ENCODE measurements at places on chromosomes 2 and 18. TPM values are rescaled to one million over a fixed set of nuclear protein-coding genes. Genes with fewer than 3 reads are reported as not detected.

The POMC gene
- not detected for total RNA-seq

DNA sequence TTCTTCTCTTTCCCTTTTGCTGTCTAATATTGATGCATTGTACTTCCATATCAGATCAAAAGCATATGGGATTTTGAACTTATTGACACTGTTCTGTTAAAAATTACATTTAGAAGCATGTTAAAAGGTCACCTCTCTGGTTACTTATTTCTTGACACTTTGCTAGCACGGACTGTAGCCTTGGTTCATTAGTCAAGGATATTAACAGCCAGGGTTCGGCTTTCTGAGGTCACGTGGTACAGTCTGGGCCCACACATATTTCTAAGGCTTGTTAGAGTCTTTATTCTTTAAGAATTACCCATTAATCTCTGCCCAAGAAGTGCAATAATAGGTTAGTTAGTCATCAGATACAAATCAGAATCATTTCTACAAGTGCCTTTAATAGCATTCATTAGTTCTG is 1035.8 kb upstream of the FANCL start:
- H3K27ac ChIP-seq = no peak overlapping the region
- H3K27me3 ChIP-seq = no peaks in the 10 kb centered on the region
- no peak for DNase-seq
- no peaks in the 10 kb centered on the region for H3K4me1 ChIP-seq

DNA sequence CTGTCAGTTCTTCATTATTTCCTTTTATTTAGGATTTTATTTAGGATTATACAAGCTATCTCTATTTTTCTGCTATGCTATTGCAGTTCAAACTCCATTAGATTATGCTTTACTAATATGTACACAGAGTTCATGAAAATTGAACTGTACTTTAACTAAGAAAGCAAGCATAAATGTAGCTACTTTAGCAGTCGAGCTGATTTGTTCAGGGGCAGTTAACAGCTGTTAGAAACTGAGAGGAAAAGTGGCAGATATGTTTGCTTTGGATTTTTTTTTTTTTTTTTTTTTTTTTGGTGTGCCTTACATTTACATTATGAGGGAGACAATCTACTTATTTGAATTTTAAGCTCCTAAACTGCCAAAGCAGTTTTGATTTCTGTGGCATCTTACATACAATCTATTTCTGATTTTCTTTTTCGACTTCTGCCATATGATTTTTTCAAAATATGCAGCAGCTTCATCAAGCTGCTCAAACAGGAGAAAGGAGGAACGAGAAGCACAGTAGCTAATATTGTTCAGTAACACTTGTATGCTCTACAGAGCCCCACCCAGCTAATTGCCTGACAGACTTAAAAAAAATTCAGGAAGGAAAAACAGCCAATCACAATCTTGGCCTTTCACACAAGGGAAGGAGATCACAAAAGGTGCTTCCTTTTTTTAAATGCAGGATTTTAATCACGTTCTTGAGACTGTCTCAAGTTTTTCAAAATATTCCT is 233.4 kb upstream of the SIX3 start:
- no peaks in the 10 kb centered on the region for H3K36me3 ChIP-seq
- H3K4me1 ChIP-seq = peaks cover 14% of the 10 kb centered on the region
- H3K27ac ChIP-seq = no peak overlapping the region
- H3K27me3 ChIP-seq = no peaks in the 10 kb centered on the region
- peak; percentile 46 for DNase-seq

GRCh38 chr2:141767051-141767450 is 363.8 kb downstream of the LRP1B start:
- peak; percentile 59 for DNase-seq
- H3K27me3 ChIP-seq = no peaks in the 10 kb centered on the region
- H3K4me3 ChIP-seq = no peak overlapping the region
- H3K4me1 ChIP-seq = peaks cover 11% of the 10 kb centered on the region
- H3K27ac ChIP-seq = no peak overlapping the region

DNA sequence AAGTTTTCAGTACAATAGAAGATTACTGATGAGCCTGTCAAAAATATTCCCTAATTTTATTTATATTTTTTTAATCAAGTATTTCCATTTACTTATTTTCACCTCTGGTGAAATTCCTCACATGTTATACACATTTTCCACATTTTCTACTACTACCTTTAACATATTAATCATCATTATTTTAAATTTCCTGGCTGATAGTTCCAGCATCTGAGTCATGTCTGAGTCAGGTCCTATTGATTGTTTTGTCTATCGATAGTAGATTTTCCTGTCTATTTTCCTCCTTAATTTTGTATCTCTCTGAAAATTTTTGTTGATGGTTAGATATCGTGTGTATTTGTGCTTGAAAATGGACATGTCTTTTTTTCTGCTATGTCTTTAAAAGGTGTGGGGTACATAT is 211.8 kb upstream of the DSEL start:
- peak; percentile 59 for DNase-seq
- peak overlapping the region; percentile 44 for H3K27ac ChIP-seq
- H3K4me3 ChIP-seq = no peak overlapping the region
- no peaks in the 10 kb centered on the region for H3K36me3 ChIP-seq

DNA sequence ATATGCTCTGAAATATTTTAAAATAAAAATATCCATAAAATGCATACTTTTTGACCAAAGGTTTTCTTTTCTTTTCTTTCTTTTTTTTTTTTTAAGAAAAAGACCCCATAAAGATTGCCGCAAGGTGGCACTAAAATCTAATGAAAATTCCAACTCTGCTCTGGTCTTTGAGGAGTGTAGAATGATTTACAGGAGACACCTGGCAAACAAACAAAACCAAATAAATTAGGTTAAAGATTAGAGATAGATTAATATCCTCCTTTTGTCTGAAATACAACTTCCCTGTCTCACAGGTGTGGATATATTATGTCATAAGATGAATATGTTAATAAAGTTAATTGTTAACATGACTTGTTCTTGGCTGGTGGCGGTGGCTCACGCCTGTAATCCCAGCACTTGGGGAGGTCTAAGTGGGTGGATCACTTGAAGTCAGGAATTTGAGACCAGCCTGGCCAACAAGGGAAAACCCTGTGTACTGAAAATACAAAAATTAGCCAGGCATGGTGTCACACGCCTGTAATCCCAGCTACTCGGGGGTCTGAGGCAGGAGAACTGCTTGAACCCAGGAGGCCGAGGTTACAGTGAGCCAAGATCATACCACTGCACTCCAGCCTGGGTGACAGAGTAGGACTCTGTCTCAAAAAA is 3.5 kb upstream of the RHOB start:
- H3K4me1 ChIP-seq = peaks cover 28% of the 10 kb centered on the region
- H3K27ac ChIP-seq = no peak overlapping the region
- H3K36me3 ChIP-seq = no peaks in the 10 kb centered on the region
- no peak overlapping the region for H3K4me3 ChIP-seq
- DNase-seq = peak; percentile 71

The TMEM17 gene
- total RNA-seq = 2.9 TPM

GRCh38 chr2:77149565-77149964 is 372.6 kb downstream of the LRRTM4 start:
- no peaks in the 10 kb centered on the region for H3K4me1 ChIP-seq
- H3K4me3 ChIP-seq = no peak overlapping the region
- H3K27me3 ChIP-seq = no peaks in the 10 kb centered on the region
- no peaks in the 10 kb centered on the region for H3K36me3 ChIP-seq
- H3K27ac ChIP-seq = no peak overlapping the region

- no peak for DNase-seq
- no peaks in the 10 kb centered on the region for H3K36me3 ChIP-seq
- H3K4me1 ChIP-seq = no peaks in the 10 kb centered on the region
- H3K27me3 ChIP-seq = no peaks in the 10 kb centered on the region
- no peak overlapping the region for H3K4me3 ChIP-seq
- H3K27ac ChIP-seq = no peak overlapping the region
Observed at GRCh38 chr18:51385270-51385669, 187.8 kb upstream of the MEX3C start.

- no peak overlapping the region for H3K27ac ChIP-seq
- H3K4me3 ChIP-seq = no peak overlapping the region
- DNase-seq = no peak
- no peaks in the 10 kb centered on the region for H3K36me3 ChIP-seq
- peaks cover 25% of the 10 kb centered on the region for H3K4me1 ChIP-seq
Observed at GRCh38 chr2:109473616-109474318, 140.0 kb downstream of the SEPTIN10 start.

The TSPYL6 gene
- total RNA-seq = not detected

- no peak overlapping the region for H3K4me3 ChIP-seq
- no peaks in the 10 kb centered on the region for H3K4me1 ChIP-seq
- no peaks in the 10 kb centered on the region for H3K36me3 ChIP-seq
- no peaks in the 10 kb centered on the region for H3K27me3 ChIP-seq
- DNase-seq = peak; percentile 42
Observed at GRCh38 chr18:43596105-43596712, 318.9 kb upstream of the SYT4 start.

GRCh38 chr18:6088432-6088831 is 193.1 kb upstream of the TMEM200C start:
- H3K4me3 ChIP-seq = peak overlapping the region; percentile 24
- no peak for DNase-seq
- H3K27me3 ChIP-seq = no peaks in the 10 kb centered on the region
- H3K4me1 ChIP-seq = peaks cover 10% of the 10 kb centered on the region
- no peaks in the 10 kb centered on the region for H3K36me3 ChIP-seq

The RAPH1 gene
- 40.3 TPM for total RNA-seq

- H3K27ac ChIP-seq = no peak overlapping the region
- no peaks in the 10 kb centered on the region for H3K36me3 ChIP-seq
- no peaks in the 10 kb centered on the region for H3K4me1 ChIP-seq
- no peaks in the 10 kb centered on the region for H3K27me3 ChIP-seq
- H3K4me3 ChIP-seq = no peak overlapping the region
- DNase-seq = no peak
Observed at GRCh38 chr18:6044773-6045172, 149.5 kb upstream of the TMEM200C start.

- peaks cover 83% of the 10 kb centered on the region for H3K4me1 ChIP-seq
- peak overlapping the region; percentile 90 for H3K4me3 ChIP-seq
- H3K36me3 ChIP-seq = peaks cover 70% of the 10 kb centered on the region
- H3K27ac ChIP-seq = peak overlapping the region; percentile 98
Observed at GRCh38 chr2:150480971-150481830, 6.3 kb downstream of the RND3 start.

The SIX2 gene
- total RNA-seq = 27.9 TPM

DNA sequence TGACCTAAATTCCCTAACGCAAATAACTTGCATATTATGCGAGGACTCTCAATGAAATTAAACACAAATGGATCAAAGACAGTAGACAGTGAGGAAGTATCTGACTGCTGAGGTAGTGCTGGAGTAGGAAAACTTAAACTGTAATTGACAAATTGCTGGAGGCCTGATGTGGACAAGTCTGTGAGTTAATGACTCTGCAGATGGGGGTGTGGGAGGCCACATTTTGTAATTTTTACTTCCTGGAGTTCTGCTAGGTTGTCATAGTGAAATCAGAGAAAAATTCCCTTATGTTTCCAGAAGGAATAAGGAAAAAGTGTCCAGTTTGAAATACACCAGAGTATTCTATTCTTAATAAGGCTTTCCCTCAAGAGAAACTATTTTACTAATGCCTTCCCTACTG is 333.0 kb upstream of the CNTNAP5 start:
- H3K36me3 ChIP-seq = no peaks in the 10 kb centered on the region
- H3K4me3 ChIP-seq = no peak overlapping the region
- no peak for DNase-seq
- no peak overlapping the region for H3K27ac ChIP-seq
- no peaks in the 10 kb centered on the region for H3K27me3 ChIP-seq
- no peaks in the 10 kb centered on the region for H3K4me1 ChIP-seq

DNA sequence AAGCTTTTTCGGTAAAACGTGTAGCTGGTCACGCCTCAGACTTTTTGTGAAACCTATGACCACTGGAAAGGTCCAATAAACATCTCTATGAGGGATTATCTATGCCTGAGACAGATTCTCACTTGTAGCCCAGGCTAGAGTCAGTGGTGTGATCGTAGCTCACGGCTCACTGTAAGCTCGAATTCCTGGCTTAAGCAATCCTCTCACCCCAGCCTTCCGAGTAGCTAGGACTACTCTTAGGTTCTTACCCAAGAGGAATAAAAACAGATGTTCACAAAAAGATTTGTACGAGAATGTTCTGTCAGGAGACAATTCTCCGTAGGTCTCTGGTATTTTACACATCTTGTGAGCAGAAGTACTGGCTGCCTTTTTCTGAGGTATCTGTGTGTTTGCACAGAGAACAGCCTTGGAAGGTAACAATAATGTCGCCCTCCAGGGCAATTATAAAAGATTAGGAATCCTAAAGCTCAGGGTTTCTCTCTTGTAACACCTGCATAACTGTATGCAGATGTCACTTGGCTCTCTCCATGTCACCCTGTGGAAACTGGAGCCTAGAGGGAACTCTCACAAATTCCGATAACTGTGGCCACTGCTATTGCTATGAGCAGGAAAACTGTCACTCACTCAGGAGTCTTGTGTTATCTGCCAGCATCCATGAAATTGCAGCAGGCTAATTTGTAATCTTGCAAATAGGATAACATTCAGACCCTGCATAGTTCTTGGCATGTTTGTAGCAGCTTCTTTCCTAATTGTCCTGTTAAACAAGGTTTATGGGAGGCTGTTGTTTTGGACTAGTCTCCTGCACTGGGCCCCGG is 25.5 kb upstream of the RALBP1 start:
- no peaks in the 10 kb centered on the region for H3K36me3 ChIP-seq
- no peak for DNase-seq
- H3K27ac ChIP-seq = no peak overlapping the region
- H3K4me1 ChIP-seq = no peaks in the 10 kb centered on the region
- no peak overlapping the region for H3K4me3 ChIP-seq
- no peaks in the 10 kb centered on the region for H3K27me3 ChIP-seq

The CABYR gene
- total RNA-seq = 5.4 TPM

- H3K27ac ChIP-seq = no peak overlapping the region
- no peak overlapping the region for H3K4me3 ChIP-seq
- H3K36me3 ChIP-seq = no peaks in the 10 kb centered on the region
- H3K4me1 ChIP-seq = peaks cover 13% of the 10 kb centered on the region
- H3K27me3 ChIP-seq = no peaks in the 10 kb centered on the region
Observed at GRCh38 chr2:61433606-61434005, 37.3 kb downstream of the USP34 start.

- no peaks in the 10 kb centered on the region for H3K27me3 ChIP-seq
- H3K27ac ChIP-seq = no peak overlapping the region
- no peak overlapping the region for H3K4me3 ChIP-seq
- H3K4me1 ChIP-seq = no peaks in the 10 kb centered on the region
- no peaks in the 10 kb centered on the region for H3K36me3 ChIP-seq
Observed at GRCh38 chr2:123532126-123532525, 493.0 kb upstream of the CNTNAP5 start.

GRCh38 chr2:85327160-85327821 is 498 bp downstream of the TGOLN2 start:
- peak; percentile 25 for DNase-seq
- H3K4me1 ChIP-seq = peaks cover 24% of the 10 kb centered on the region
- H3K27me3 ChIP-seq = no peaks in the 10 kb centered on the region
- peak overlapping the region; percentile 92 for H3K4me3 ChIP-seq

The BCL2 gene
- 1.5 TPM for total RNA-seq

DNA sequence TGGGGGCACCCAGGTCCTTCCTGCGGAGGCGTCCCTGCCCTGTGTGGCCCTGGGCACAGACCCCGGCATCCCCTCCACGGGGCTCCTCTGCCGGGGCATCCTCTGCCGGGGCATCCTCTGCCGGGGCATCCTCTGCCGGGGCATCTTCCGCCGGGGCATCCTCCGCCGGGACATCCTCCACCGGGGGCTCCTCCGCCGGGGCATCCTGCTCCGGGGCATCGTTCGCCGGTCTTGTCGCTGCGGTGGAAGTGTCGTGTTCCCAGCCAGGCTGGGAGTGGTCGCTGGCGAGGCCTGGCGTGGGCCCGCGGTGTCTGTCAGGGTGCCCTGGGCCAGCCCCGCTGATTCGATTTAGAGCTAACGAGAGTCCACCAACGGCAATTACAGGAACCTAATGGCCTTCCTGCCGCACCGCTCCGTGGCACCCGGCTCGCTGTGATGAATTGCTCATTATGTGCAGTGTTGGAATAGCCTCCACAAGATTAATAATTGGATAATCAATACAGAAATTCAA is 115.1 kb downstream of the NFATC1 start:
- no peaks in the 10 kb centered on the region for H3K27me3 ChIP-seq
- no peak overlapping the region for H3K27ac ChIP-seq
- H3K4me1 ChIP-seq = peaks cover 4% of the 10 kb centered on the region
